ENCODE measurements at places on chromosomes 5 and 9.

DNA sequence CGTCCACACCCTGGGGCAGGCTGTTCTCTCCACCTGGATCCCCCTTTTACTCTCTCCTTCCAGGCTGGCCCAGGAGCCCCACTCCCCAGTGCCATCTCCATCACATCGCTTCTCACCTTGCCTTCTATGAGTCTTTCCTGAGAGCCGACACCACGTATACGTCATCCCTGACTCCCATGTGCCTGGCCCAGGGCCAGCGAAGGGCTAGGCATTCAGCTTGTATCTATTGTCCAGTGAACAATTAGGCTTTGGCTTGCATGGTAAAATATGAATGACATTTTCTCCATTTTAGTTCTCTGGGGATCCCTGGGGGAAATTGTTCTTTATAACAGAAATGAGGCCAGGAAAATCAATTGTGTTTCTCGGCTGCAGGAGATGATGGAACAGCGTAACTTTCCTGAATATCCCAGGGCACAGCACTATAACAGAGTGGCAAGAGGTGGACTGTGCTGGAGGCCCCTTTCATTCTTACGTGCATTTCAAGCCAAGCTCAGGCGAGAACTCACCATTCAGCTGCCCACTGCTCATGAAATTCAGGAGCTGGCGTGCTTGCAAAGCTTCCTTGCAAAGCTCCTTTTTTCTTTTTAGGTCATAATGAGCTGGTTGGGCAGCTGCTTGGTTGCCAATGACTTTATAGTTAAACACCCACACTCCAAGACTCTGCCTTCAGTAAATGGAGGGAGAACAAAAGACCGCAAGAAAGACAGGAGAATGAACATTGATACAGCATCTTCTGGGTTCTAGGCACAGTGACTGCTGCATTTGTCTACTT is 37.7 kb downstream of the NSG2 start:
- no peak for DNase-seq

GRCh38 chr5:147750065-147750464 is 32.5 kb downstream of the JAKMIP2 start:
- DNase-seq, result no peak

DNA sequence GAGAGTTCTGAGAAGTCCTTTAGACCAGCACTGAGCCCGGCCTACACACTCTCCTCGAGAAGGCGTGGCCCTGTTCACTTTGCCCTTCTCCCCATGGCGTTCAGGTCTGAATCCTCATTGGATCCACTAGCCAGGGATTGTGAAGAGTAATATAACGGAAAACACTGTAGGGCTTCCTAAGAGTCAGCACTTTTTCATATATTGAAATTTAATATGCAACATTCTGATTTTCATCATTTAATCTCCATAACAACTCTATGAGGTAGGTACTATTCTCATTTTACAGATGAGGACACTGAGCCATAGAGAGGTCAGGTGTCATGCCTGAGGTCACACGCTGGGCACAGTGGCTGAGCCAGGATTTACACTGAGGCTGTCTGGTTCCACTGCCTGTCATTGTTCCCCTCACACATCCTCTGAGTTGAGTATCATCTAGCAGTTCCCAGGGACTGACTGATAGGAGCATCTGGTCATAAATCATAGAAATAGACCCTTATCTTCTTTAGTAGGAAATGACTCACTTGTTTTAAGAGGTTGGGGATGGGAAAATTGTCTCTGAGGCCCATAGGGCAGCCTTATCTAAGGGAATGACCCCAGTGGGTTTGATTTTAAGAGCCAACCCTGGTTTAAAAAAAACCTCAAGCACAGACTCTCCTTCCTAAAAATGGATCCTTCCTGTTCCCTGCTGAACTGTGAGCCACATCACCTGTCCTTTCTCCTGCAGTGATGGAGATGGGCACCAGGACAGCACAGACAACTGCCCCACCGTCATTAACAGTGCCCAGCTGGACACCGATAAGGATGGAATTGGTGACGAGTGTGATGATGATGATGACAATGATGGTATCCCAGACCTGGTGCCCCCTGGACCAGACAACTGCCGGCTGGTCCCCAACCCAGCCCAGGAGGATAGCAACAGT is 41.2 kb downstream of the THBS4 start:
- no peak for DNase-seq

DNA sequence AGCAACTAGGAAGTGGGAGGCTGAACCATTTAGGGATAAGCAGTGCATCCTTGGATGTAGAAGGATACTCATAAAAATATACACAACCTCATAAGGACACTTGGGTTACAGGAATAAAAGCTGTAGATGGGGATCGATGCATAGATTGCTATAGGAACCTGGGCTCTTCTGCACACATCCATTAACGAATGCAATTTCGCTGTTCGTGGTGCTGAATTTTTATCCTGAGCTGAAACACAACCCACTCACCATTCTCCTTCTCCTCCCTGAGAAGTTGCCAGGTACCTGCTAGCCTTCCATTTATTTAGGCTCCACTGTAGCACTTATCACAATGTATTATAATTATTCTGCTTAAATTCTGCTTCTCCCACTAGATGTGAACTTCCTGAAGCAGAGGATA is 320.6 kb upstream of the BRINP1 start:
- DNase-seq, result no peak

DNA sequence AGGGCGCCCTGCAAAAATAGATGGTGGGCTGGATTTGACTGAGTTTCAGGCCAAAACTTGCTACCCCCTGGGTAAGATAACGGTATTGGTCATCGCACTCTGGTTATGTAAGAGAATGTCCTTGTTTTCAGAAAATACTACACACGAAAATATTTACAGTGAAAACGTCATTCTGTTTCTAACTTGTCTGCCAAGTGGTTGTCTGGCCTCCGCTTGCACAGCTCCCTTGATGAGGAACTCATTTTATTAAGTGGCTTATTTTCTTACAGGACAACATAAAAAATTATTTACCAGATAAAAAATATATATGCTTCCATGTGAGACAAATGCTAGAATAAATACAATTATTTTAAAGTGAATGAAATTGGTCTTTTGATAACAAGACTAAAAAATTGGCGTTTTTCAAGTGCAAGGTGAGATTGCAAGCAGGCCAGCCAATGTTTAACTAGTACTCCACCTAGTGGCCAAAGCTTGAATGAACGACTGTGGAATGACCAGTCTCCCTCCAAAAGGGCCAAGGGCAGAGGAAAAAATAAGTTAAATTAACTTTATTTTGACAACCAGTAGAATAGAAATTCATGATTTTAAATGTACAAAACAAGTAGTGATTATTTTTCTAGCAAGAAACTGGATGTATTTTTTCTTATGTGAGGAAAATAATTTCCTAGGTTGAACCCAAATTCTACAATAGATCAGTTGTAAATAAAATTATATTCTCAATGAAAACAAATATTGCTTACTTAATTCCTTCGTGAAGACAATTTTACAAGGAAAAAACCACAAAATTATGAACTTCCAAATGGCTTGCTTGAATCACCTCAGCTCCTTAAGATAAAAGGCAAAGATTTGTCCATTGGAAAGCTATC is 93.2 kb downstream of the ZFAND5 start:
- DNase-seq, result peak; percentile 35

All from activated CD4-positive, alpha-beta T cell treated with anti-CD3 and anti-CD28 coated beads for 4 hours (primary cell).